Activated T-helper 2 cell treated with anti-CD3 and anti-CD28 coated beads, Interferon-gamma antibody, Interleukin-2, Interleukin-4, amounts not matched to agents 10 μg/mL and 5 μg/mL and 100 μg/mL, durations not matched to agents 14 hours and 24 hours and 36 hours (primary cell): ENCODE measurements at places on chromosomes 3 and 15.

GRCh38 chr3:20999661-21000060 is 751.3 kb downstream of the ZNF385D start:
- DNase-seq: no peak

- DNase-seq: no peak
Observed at GRCh38 chr3:41018855-41019254, 180.4 kb upstream of the CTNNB1 start.

GRCh38 chr3:189053322-189053721 is 118.4 kb upstream of the TPRG1 start:
- no peak for DNase-seq

GRCh38 chr3:12954891-12955650 is 113.7 kb upstream of the RPL32 start:
- DNase-seq: no peak

DNA sequence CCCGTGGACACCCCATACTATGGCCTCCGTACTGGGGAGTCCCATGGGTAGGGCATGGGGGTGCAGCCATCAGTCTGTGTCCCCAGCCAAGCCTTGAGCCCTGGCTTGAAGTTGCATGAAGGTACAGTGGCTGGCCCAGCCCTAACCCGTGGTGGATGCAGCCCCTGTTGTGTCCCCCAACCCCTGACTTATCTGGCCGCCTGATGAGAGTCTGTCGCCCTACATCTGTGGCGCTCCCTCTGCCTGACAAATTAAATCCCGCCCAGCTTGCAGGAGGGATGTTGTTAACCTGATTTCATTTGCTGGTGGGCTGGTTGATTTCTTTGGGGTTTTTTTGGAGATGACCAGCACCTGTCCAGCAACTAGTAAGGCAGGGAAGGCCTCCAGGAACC is 186.1 kb downstream of the APBA2 start:
- DNase-seq: no peak

- no peak for DNase-seq
Observed at GRCh38 chr3:186210852-186211500, 102.1 kb upstream of the ETV5 start.

- no peak for DNase-seq
Observed at GRCh38 chr3:25130724-25131520, 297.1 kb upstream of the RARB start.

DNA sequence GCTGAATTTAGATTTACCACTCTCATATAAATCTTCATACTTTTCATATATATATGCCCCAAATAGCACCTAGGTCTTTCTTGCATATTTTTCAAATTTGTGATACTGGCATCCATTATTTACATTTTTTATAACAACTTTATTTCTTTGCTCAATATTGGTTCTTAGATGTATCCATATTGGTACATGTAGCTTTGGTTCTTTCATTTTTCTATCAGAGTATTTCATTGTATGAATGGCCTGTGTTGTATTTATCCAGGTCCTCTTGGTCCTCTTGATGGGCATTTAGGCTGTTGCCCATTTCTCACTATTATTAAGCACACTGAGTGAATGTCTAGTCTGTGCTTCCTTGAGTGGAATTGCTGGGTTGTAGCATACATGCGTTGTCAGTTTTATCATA is 8.4 kb downstream of the SLC6A11 start:
- no peak for DNase-seq

DNA sequence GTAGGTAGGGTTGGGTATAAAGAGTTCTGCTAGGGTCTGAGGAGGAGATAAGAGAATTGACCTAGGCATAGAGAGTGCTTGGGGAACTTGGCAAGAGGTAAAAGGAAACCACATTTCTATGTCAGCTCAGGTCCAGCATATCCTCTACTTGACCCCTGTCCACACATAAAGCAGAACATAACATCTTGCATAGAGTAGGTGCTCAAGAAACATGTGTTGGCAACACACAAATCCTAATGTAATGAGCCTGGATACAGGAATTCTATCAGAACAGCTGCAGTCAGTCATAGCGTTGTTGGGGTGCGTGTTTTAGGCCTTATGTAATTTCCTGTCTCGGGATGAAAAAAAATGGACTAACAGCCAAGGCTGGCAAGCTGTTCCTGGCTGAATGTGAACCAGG is 35.0 kb upstream of the PLCL2 start:
- no peak for DNase-seq

DNA sequence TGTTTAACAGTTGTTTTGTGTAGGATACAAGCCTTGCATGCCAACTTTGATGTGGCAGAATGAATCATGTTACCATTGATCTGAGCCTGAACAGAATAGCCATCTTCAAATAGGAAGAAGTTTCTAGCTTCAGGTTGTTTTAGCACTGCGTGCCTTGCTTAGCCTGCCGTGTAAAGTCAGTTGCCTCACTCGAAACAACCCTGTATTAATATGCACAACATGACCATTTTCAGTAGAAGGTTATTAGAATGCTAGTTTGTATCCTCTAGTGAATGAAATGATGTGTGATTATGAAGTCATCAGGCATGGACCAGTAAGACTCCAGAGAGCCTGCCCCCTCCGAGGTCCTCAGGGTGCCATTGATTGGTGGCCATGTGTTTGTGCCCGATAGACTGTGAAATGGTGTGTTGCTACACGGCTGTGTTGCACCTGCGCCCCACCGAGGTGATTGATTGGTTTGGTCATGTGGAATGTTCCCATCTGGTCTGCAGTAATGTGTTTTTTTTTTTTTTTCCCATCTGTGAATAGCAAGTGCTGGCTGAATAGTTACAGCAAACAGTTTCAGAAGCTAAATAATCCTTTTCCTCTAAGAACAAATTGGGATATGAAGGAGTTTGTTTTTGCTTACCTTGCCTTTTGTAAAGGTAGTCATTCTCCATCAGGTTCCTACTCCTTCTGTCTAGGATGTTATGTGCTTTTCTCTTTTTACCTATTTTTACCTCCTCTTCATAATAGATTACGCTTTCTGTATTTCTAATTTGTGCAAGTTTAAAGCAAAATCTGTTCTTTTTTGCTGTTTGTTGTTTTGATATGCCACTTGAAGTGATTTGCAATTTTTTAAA is 214.9 kb downstream of the TCF12 start:
- no peak for DNase-seq

GRCh38 chr15:74027688-74028087 is 33.2 kb downstream of the PML start:
- no peak for DNase-seq

GRCh38 chr3:102727340-102727739 is 292.5 kb downstream of the ZPLD1 start:
- DNase-seq: no peak

- DNase-seq: no peak
Observed at GRCh38 chr3:15023249-15023648, 41.9 kb downstream of the MRPS25 start.
